ENCODE measurements at places on chromosomes 16 and 17.

- DNase-seq = no peak
Measured at GRCh38 chr17:44272321-44272951, 4.5 kb upstream of the SLC4A1 start.

GRCh38 chr16:2335286-2335895 lies 5.1 kb downstream of the ABCA3 start:
- DNase-seq = no peak

DNA sequence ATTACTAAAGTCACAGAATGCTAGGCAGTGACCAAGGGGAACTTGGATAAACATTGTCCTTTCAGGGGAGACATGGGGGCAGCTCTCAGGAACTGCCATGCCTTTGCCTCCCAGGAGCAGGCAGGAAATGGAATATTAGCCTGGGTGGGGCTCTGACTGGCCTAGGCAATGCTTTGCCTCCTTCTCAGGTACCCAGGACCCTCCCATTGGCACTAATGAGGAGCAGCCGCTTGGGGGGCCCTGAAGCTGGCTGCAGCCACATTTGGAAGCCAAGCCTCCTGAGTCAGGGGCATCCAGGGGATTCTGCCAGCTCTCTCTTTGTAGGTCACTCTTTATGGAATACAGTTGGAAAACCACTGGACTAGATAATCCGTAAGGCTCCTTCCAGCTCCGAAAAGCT lies 5.5 kb downstream of the CPSF4L start:
- no peak for DNase-seq

DNA sequence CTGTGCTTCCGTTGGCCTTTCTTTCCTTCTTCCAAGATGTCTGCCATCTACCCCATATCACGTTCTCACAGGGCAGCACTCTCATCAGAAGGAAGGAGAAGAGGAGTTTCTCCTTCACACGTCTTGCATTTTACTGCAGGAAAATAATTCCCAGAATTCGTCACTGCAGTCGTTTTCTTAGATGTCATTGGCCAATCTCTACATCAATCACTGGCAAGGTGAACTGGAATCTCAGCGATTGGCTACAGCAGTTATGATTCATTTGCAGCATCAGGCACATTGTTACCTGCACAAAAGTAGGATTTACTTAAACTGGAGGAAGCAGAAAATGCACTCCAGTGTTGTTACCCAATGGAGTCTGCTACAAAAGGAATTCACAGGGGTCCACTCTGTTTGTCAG lies 277.2 kb upstream of the RBFOX1 start:
- no peak for DNase-seq

GRCh38 chr17:75064040-75064439 lies 17.0 kb downstream of the KCTD2 start:
- DNase-seq = no peak

DNA sequence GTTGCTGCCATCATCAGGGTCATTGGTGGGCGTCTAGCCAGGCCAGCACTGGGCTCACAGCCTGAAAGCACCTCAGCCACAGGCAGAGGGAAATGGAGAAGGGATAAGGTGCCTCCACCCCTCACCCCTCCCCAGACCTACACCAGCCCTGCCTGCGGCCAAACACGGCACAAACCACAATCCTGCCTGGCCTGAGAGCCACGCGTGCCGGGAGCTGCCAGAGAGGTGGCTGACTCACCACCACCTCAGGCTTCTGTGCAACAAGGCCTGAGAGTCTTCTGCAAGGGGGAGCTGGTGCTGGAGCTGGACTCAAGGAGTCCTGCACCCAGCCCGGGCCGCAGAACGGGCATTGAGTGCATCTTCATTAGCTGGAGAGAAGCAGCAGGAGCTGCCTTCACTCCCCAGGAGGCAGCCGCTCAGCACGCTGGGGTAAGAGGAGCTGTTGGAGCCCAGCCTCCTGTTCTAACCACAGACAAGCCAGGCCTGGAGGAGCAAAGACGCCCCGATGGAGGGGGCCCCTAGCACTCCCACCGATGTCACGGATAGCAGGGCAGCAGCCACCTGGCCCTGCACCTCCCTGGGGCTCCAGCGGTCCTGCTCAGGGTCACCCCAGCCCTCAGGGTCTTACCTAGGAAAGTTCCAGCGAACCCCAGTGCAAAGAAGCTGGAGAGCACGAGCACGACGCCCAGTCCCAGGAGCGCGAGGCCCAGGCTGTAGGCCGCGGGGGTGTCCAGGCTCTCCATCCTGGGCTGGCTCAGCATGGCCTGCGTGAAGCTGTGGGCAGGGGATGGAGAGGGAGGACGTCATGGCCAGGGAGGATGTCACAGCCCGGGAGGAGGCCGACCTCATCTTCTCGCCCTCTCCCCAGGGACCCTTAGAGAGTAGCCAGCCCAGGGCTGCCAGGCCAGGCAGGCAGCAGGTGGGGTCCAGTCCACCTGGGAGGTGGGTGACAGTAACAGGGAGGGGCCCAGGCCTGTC lies 16.0 kb upstream of the RASD1 start:
- peak; percentile 97 for DNase-seq

- no peak for DNase-seq
Measured at GRCh38 chr17:39761861-39762496, 24.2 kb downstream of the GRB7 start.

GRCh38 chr17:39703913-39704312 lies 4.0 kb downstream of the ERBB2 start:
- no peak for DNase-seq

- no peak for DNase-seq
Measured at GRCh38 chr16:53341792-53342191, 92.5 kb upstream of the RBL2 start.

GRCh38 chr17:73888862-73889261 lies 244.6 kb upstream of the SDK2 start:
- no peak for DNase-seq

GRCh38 chr17:80455784-80456183 lies 20.6 kb downstream of the NPTX1 start:
- DNase-seq = no peak

DNA sequence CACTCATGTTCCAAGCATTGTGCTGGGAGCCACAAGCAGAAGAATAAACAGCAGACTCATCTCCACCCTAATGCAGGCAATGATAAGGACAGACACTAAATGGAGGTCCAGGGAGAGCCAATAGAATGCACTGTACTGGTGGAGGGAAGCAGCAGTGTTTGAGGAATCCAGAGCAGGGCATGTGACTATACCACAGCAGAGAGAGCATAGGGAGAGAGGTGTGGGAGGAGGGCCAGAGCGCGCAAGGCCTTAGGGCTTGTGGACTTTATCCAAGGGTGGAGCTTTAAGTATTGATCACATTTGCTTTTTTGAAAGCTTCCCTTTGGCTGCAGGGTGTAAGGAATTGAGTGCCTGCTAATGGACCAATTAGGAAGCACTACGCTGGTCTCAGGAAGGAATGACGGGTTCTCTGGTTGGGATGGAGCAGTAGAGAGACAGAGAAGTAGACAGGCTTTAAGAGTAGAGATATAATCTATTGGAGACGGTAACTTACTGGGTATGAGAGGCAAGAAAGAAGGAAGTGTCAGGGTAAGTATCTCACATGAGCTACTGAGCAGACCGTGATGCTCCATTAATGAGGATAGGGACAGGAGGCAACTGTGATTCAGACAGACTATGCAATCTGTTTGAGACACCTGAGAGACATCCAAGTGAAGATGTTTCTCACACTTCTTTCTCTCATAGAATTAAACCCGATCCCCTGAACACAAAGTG lies 82.2 kb downstream of the MYO1D start:
- DNase-seq = no peak

- DNase-seq = no peak
Measured at GRCh38 chr17:69250641-69251040, 22.0 kb upstream of the ABCA10 start.

DNA sequence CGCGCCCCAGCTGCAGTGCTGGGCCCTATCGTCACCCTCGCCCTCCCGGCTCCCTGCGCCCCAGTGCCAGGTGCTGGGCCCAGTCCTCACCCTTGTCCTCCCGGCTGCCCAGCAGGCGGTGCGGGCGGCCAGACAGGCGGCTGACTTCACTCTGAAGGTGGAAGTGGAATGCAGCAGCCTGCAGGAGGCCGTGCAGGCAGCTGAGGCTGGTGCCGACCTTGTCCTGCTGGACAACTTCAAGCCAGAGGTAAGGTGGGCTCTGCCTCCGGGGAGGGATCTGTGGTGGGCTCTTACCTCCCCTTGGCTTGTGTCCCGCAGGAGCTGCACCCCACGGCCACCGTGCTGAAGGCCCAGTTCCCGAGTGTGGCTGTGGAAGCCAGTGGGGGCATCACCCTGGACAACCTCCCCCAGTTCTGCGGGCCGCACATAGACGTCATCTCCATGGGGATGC lies 17.9 kb downstream of the QPRT start:
- no peak for DNase-seq

DNA sequence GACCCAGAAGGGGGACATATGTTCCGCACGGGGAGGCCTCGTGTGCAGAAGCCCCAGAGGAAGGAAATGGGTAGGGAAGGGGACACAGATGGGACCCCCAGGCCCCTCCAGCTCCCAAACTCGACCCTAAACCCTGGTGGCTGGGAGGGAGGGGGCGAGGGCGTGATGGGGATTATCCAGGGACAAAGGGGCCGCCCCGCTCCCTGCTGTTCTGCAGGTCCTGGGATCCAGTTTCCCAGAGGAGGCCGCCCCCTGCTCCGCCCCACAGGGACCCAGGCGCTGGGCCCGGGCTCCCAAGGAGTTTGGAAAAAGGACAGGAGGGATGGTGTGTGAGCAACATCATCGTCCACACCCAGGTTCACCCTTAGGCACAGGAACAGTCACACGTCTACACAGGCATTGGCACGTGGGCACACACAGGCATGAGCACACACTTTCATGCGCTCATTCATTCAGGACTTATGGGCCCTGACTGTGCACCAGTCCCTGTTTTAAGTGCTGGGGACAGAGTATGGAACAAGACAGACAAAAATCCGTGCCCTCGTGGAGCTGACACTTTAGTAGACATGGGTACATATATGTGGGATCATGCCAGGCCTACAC lies 12.8 kb upstream of the FBXL19 start:
- DNase-seq = no peak

- peak; percentile 54 for DNase-seq
Measured at GRCh38 chr17:72296456-72296855, 175.6 kb downstream of the SOX9 start.

GRCh38 chr16:48576927-48577326 lies 33.1 kb downstream of the N4BP1 start:
- DNase-seq = peak; percentile 55

GRCh38 chr16:88144028-88144511 lies 192.8 kb downstream of the BANP start:
- no peak for DNase-seq

DNA sequence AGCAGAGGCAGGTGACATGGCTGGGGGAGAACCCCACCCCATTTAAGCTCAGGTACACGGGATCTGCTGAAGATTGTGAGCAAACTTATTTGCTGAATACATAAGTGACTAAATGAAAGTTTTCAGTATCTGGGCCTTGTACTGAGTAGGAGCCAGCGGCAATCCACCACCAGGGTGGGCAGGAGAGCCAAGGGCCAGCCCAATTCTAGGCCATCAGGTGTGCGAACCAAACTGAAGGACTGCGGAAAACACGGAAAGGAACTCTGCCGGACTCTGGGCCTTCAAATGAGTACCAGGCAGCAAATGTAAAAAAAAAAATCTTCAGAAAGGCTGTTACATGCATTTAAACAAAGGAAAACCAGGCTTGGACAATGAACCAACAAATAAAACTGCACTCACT lies 19.7 kb downstream of the ARHGAP17 start:
- DNase-seq = no peak

DNA sequence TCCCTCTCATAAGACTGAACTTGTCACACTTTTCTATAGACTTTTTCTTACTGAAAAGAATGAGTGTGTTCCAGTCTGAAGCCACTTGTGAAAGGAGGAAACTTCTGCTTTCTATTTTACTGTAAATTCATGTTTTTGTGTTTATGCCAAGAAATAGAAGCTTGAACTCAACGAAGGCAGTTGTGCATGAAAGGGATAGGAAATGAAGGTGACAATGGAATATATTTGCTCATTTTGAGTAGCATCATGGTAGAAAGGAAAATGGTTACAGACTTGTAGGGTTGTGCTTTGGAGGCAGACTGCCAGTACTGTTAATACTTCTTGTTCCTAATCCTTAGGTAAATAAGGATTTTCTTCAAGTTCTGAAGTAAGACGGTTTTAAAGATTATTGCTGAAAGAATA lies 8.1 kb downstream of the CLTC start:
- no peak for DNase-seq

GRCh38 chr16:48287239-48287638 lies 39.9 kb upstream of the ABCC11 start:
- no peak for DNase-seq

DNA sequence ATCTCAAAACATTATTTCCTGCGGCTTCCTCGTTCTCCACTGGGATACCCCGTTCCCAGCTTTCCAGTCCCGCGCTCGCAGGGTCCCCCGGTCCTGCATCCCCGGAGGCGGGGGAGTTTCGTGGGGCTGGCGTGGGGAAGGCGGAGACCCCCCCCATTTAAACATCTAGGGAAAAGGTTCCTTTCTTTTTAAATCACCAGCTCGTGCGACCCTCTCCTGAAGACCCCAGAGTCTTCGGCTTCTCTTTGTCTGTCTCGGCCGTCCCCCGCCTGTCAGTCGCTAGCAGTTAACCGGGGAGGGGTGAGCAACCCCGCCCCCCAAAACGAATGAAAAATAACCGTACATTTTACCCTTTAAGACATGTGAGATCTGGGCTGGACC lies 473 bp upstream of the IGF2BP1 start:
- no peak for DNase-seq

DNA sequence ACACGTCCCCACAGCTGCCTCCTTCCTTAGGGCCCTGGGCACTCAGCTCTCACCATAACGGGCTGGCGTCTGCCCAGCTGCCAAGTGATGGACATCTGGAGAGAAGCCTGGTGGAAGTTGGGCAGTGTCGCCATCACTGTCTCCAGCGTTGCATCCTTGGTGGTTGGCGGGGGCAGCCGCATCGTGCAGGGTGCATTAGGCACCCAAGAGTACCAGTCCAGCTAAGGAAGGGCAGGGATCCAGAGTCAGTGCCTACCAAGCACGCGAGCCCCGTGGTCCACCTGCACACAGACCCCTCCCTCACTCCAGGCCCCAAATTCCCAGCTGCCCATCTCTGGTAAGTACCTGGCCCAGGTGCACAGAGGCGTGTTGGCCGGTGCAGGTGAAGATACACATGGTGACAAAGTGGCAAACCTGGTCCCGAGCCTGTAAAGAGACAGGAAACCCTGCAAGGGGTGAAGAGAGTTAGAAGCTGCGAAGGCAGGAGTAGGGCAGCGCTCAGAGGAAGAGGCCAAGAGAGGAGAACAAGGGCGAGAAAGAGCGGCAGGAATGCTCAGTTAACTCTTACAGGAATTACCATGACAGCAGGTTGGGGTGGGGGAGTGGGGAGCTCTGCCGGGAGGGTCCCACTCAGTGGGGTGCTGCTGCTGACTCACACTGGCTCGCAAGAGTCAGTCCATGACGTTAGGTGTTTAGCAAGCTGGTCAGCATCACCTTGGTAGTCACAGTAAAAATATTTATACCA lies 9.5 kb downstream of the ALOX15 start:
- no peak for DNase-seq

GRCh38 chr17:46108120-46108519 lies 85.1 kb downstream of the KANSL1 start:
- DNase-seq = peak; percentile 16
